ENCODE measurements at places on chromosomes 5 and 9.
A peak's percentile ranks its signal among the peaks of the same experiment; 100 is the strongest.

DNA sequence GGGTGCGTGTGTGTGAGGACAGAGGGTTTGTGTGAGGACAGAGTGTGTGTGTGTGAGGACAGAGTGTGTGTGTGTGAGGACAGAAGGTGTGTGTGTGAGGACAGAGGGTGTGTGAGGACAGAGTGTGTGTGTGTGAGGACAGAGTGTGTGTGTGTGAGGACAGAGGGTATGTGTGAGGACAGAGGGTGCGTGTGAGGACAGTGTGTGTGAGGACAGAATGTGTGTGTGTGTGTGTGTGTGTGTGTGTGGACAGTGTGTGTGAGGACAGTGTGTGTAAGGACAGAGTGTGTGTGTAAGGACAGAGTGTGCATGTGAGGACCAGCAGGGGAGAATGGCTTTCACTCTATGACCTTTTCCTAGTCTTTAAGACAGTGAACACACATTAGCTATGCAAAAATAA, 63.1 kb upstream of the UBAC1 start:
- no peak for DNase-seq

DNA sequence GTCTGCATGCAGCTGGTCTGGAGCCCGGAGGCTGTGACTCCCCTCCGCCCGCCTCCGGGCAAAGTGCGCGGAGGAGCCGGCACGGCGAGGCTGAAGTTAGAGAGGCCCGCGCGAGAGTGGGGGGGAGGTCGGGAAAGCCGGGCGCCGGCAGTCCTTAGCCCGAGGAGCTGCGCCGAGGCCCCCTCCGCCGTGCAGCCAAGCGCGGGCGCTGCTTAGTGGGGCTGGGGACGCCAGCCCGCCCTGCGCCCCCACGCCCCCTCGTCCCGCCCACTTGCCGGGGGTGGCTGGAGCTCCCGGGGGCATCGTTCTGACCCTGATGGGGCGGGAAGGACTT, 403 bp downstream of the NINJ1 start:
- DNase-seq: no peak

DNA sequence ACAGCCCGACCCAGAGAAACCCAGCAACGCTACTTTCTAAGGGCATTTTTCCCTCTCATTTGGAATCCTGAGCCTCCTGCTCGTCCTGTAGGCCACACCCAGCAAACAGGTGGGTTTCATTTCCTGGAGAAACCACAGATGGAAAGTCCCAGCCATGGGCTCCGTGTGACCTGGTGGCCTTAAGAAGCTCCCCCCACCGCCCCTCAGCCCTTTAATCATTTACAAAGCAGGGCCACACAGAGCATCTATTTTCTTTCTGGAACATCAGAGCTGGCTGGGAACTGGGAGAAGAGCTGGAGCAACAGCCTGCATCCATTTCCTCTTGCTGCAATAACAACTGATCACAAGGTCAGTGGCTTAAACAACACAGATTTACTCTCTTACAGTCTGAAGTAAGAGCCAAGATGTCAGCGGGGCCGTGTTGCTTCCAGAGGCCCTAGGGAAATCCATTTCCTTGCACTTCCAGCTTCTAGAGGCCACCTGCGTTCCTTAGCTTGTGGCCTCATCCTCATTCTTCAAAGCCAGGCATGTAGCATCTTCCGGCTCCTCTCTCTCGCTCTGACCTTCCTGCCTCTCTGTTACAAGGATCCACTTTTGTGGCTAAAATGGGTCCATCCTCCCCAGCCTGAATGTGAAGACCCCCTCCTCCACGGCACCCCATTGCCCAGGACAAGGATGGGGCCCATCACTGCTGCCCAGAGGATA, 40.5 kb downstream of the C9orf50 start:
- DNase-seq: no peak

DNA sequence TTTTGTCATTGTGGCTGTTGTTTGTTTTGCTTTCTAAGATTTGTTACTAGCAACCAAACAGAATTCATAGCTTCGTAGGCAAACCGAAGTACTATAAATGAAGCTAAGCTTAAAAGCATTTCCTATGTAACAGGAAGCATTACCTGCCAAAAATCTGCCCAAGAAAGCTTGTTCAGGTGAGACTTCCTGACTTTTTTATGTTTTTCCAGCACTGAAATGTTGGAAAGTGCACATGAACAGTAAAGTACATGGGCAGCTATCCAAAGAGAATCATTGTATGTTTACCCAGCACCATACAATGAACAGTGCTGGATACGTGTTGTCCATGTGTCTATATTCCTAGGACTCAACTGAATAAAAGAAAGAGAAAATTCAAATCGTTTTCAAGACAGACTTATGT, 247.1 kb downstream of the NFIB start:
- no peak for DNase-seq

GRCh38 chr9:135110416-135110815, 22.9 kb downstream of the OLFM1 start:
- DNase-seq: no peak

GRCh38 chr9:113738893-113739604, 137.1 kb upstream of the ZNF618 start:
- DNase-seq: no peak

- no peak for DNase-seq
Observed at GRCh38 chr5:92460505-92460904, 1077.4 kb upstream of the ARRDC3 start.

DNA sequence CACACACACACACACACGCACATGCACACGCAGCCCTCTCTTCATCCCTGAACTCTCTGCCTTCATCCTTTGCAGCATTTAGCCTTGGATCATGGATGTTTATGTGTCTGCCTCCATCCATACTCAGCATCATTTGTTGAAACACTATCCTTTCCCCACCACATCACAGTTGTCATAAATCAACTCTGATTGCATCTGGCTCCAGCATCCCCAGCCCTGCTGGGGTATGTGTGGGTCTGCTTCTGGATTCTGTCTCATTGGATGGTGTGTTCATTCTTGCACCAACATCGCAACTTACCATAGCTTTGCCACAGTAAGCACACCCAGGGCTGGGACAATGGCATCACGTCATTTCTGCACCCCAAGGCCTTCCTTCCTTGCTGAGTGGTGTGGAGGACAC, 175.4 kb downstream of the RGS3 start:
- peak; percentile 12 for DNase-seq

DNA sequence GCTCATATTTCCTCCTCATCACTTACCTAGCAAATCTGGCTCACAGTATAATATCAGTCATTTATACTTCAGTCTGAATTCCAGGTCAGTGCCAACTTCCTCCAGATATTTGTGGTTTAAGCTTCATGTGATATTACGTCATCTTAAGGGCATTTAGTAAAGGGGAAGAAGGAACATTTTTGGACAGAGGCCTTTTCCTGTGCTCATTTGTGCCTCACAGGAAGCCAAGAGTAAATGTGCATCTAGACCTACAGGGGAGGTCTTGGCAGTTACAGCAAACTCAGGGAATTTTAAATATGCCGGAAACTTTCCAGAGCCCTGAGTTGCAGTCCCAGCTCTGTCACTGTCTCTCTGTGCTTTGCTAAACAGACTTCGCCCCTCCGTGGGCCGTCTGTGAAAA, 12.3 kb upstream of the KCNIP1 start:
- no peak for DNase-seq

DNA sequence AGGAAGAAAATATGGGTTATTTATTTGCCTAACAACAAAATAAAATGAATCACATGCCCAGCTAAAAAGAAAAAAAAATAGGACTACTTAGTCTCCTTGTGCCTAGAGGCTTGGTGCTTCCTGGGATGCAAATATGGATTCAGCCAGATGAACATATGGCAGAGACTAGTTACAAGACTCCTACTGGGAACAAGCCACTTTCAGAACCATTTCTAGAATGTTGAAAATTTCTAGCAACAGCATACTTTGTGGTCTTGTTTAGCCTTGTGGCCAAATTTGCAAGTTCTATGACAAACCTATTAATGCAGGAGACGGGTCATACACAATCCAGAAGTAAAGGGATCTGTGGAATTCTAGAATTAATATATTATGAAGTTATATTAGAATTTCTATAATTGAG, 198.7 kb downstream of the CHSY3 start:
- DNase-seq: peak; percentile 79

DNA sequence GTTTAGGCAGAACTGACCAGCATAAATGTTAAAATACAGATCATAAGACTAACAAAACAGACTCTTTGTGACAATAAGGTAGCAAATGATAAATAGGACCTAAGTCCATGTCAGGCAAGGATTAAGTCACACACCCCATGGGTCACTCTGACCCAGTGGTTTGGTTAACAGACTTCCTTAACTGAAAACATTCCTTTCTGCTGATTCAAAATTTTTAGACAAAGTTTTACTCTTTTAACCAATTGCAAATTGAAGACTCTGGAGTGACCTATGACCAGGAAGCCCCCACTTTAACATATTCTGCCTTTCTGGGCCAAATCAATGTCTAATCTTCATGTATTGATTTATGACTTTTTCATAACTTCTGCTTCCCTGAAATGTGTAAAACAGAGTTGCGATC, 4.9 kb upstream of the NXNL2 start:
- DNase-seq: no peak

DNA sequence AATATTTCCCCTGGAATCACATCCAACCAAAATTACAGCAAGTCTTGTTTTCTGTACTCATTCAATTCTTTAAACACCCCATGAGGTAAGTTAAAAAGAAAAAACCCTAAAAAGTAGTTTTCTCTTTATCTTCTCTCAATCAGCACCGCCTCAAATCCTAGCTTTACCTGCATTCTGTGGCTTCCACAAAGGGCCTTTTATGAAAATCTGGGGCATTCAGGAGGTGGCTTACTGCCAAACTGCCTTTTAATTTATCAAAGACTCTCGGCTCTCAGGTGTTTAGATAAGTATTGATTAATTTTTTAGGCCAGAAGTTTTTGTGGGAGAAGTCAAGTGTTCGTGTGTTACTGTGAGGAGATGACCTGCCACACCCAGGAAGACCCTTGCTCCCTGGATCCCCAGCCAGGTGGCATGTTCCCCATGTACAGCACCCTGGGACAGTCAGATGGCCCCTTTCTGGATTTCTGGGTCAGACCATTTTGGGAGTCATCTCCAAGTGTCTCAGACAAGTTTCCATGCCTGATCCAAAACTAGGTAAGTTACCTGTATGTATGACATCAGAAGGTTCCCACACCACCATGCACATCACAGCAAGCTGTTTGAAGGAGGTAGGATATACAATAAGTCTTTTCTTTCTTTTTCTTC, 6.2 kb upstream of the TMEM171 start:
- no peak for DNase-seq

DNA sequence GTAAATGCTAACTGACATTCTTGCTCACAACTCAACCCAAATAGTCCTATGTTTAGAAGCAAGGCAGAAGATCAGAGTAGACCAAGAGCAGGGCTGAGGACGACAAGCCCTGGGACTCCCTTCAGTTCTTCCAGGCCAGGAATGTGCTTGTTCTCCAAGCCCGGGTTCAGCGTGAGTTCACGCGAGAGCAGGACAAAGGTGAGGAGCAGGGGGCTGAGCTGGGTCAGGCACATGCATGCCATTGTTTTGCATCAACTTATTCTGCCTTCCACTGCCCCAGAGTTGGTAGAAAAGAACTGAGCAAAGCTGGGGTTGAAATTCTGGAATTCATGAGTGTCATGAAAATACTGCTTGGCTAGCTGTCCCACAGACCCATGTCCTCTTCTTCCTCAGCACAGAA, 206.5 kb downstream of the PAX5 start:
- DNase-seq: no peak

GRCh38 chr5:115409094-115409493, 112.6 kb upstream of the CCDC112 start:
- DNase-seq: no peak

- DNase-seq: no peak
Observed at GRCh38 chr9:9855177-9856078, 757.4 kb downstream of the PTPRD start.

DNA sequence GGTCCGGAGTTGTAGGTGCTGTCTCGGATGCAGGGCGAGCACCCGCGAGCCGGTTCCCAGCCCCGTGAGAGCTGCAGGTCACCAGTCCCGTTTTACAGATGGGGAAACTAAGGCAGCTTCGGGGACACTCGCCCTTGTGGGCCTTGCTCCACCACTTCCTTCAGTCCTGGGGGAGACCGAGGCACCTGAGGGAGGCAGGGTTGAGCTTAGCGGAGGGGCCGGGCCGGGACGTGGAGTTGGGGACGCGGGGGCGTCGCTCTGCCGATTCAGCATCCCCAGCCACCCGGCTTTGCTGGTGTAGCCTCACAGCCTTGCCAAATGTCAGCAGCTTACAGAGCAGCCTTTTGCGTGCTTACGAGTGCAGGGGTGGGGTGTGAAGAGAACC, 530 bp downstream of the BBLN start:
- peak; percentile 54 for DNase-seq

- no peak for DNase-seq
Observed at GRCh38 chr5:118832974-118833373, 155.4 kb downstream of the DTWD2 start.

GRCh38 chr5:152364899-152365298, 40.2 kb downstream of the NMUR2 start:
- no peak for DNase-seq

GRCh38 chr5:144469106-144469505, 298.4 kb downstream of the KCTD16 start:
- no peak for DNase-seq

DNA sequence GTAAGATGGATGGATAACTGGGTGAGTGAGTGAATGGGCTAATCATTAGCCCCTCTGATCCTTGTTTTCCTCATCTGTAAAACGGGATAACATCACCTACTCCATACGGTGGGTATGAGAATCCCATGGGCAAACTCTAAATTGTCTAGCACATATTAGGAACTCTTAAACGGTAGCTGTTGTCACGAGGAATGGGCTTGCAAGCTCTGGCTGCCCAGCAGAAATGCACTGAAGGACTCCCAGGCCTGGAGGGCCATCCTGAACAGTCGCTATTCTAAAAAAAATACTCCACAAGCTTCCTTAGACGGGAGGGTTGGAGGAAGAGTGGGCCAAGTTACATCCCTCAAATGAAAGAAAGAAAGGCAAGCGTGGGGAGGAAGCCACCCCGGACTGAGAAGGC, 711 bp upstream of the POU4F3 start:
- no peak for DNase-seq

- DNase-seq: no peak
Observed at GRCh38 chr5:52787600-52788504, at the start of the genes ITGA1 and PELO. Gene ITGA1, plus strand, starts transcription at chr5:52787916. Its CDS starts 438 bp downstream, at chr5:52788354. Gene PELO, plus strand, starts transcription at chr5:52787916. Its CDS starts 12,479 bp downstream, at chr5:52800395.

- DNase-seq: no peak
Observed at GRCh38 chr5:166758151-166758550, 1533.3 kb upstream of the WWC1 start.

DNA sequence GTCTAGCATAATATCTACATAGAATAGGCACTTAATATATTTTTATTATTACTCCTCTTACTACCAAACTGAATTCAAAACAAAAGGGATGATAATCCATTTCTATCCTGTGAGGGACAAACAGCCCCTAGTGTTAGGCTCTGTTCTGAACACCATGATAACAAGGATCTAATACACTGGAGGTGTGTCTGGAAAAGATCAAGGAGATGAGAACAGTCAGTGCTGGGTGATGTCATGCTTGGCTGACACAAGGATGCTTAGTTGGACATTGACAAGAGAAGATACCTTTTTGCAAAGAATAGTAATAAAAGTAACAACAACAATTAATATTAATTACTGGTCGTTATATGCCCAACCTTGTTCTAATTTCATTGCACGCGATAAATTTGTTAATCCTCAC, 458.7 kb downstream of the EBF1 start:
- DNase-seq: no peak

All from NCI-H2171 treated with DMSO at 0.1 percent for 48 hours (cell line).